ENCODE measurements at places on chromosomes 7 and 10.

- H3K4me1 ChIP-seq, result peaks cover 33% of the 10 kb centered on the region
- H3K27ac ChIP-seq, result no peak overlapping the region
- peak; percentile 78 for DNase-seq
- H3K36me3 ChIP-seq, result no peaks in the 10 kb centered on the region
These were observed 49.9 kb downstream of the PWWP2B start for GRCh38 chr10:132446661-132447445.

DNA sequence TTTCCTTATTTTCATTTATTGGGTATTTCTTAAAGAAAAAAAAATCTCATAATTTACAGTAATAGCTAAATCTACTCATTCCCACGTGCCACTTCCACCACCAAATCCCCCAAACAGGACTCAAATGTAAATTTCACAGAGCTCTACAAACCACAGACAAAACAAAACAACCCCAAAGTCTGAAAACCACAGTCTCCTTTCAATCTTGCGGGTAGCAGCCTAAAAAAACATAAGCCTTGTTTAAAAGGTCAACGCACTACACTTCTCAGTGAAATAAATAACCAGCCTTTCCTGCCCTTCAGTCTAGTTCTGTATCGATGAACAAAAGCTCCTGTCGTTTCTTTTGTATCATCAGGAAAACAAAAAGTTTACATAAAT is 121.8 kb upstream of the AFAP1L2 start:
- H3K27me3 ChIP-seq, result no peaks in the 10 kb centered on the region
- peak; percentile 52 for DNase-seq
- peak overlapping the region; percentile 92 for H3K27ac ChIP-seq
- no peak overlapping the region for H3K4me3 ChIP-seq
- H3K36me3 ChIP-seq, result no peaks in the 10 kb centered on the region

DNA sequence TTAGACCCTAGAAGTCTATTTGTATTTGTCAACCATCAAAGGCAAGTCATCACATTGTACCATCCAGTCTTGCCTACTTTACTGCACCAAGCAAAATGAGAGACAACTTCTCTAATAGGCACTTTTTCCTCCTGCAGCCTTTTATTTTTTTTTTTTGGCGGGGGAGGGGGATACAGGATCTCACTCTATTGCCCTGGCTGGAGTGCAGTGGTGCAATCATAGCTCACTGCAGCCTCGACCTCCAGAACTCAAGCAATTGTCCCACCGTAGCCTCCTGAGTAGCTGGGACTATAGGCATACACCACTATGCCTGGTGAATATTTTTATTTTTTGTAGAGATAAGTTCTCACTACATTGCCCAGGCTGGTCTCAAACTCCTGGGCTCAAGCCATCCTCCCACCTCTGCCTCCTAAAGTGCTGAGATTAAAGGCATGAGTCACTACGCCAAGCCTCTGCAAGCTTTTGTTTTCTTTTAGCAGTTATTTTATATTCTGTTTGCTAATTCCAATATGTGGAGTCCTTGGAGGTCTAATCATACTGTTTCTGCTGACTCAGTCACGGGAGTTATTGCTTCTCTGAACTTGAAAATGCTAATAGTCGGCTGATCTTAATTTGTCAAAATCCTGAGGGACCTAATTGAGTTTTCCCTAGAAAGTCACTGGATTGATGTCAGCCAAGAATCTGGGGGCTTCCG is 14.2 kb downstream of the KPNA7 start:
- no peaks in the 10 kb centered on the region for H3K36me3 ChIP-seq
- H3K4me3 ChIP-seq, result no peak overlapping the region
- H3K27me3 ChIP-seq, result no peaks in the 10 kb centered on the region
- no peak for DNase-seq
- H3K27ac ChIP-seq, result no peak overlapping the region
- no peaks in the 10 kb centered on the region for H3K4me1 ChIP-seq

DNA sequence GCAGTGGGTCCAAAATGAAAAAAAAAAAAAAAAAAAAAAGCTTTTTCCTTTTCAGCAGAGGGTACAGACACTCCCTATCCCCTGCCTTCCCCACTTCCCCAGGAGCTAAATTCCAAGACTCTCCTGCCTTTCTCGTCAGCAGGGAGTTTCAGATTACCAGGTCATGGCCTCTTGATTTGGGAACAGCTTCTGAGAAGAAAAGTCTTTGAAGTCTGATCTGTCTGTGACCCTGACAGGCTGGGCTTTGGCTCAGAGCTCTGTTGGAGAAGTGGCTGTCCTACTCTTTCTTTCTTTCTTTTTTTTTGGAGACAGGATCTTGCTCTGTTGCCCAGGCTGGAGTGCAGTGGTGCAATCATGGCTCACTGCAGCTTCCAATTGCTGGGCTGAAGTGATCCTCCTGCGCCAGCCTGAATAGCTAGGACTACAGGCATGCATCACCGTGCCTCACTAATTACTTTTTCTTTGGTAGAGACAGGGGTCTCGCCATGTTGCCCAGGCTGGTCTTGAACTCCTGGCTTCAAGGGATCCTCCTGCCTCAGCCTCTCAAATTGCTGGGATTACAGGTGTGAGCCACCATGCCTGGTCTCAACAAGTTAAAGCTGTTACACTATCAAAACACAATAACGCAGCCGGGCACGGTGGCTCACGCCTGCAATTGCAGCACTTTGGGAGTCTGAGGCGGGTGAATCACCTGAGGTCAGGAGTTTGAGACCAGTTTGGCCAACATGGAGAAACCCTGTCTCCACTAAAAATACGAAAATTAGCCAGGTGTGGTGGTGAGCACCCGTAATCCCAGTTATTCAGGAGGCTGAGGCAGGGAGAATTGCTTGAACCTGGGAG is 59.9 kb downstream of the COL26A1 start:
- no peaks in the 10 kb centered on the region for H3K4me1 ChIP-seq
- no peak overlapping the region for H3K27ac ChIP-seq
- no peaks in the 10 kb centered on the region for H3K36me3 ChIP-seq
- H3K27me3 ChIP-seq, result no peaks in the 10 kb centered on the region
- no peak overlapping the region for H3K4me3 ChIP-seq

GRCh38 chr7:95725205-95725604 is 47.1 kb upstream of the DYNC1I1 start:
- DNase-seq, result peak; percentile 22
- H3K27ac ChIP-seq, result no peak overlapping the region
- H3K4me3 ChIP-seq, result no peak overlapping the region
- no peaks in the 10 kb centered on the region for H3K27me3 ChIP-seq

- H3K27me3 ChIP-seq, result no peaks in the 10 kb centered on the region
- no peaks in the 10 kb centered on the region for H3K4me1 ChIP-seq
These were observed 44.5 kb upstream of the ELMO1 start for GRCh38 chr7:37493123-37493522.
